ENCODE measurements at places on chromosomes 4 and X.

- no peak for DNase-seq
Measured at GRCh38 chr4:7787067-7787466, 152.6 kb downstream of the AFAP1 start.

DNA sequence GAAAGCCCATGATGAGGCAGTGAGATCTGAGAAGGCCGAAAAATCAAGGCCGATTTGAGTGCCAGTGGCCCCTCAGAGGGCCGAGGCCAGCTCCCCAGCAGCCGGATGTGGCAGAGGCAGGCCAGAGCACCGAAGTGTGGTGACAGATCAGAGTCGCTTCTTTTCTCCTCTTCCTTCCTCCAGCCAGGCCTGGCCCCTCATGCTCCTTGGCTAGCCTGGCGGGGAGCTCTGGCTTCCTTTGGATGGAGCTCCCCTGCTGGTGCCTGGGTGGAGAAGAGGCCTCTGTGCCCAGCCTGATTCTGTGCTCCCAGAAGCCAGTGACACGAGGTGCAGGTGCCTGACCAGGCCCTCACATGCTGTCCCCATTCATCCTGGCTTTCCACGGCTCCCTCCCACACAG is 127.2 kb upstream of the PABPC4L start:
- DNase-seq = no peak

- DNase-seq = no peak
Measured at GRCh38 chr4:77911091-77911490, 48.5 kb downstream of the MRPL1 start.

GRCh38 chrX:39360101-39360500 is 558.8 kb downstream of the MID1IP1 start:
- no peak for DNase-seq

DNA sequence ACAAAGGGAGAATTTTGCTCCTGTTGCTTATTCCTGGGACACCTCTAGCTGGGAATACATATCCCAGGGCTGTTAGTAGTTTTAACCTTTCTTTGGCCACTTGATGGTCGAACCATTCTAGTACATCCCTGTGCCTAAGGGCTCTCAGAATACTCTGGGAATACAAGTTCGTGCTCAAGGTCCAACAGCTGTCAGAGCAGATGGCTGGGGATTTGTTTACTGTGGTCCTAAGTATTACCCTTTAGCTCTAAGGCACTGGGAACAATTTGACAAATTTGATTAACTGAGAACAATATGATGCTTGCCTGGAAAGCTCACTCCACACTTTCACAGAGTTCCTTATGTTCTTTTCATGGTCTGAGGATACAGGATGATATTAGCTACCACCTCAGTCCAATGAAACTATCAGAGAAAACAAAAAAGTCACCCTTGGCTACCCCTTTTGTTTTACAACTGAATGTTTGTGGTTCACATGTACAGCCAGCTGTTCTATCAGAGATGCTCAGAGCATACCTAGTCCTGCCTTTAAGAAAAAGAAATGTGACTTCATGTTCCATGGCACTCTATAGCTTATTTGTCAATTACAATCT is 47.4 kb upstream of the PHOX2B start:
- no peak for DNase-seq

GRCh38 chr4:105657117-105657765 is 51.2 kb downstream of the INTS12 start:
- no peak for DNase-seq

DNA sequence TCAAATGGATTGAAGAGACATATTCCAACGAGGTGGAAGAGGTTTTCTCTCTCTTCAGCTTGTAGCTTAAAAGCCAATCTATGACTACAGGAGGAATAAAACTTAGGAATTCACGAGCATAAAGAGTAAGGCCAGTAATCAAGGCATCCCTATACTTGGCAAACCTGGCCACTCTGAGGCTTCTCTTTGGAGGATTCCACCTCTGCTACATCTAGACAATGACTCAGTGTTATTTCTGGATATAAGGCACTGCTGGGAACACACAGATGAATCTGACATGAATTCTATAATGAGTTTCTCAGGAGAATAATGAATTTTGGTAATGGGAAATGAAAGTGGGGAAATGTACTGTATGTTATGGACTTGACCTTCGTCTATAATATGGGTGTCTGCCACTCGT is 1015.8 kb upstream of the FTHL17 start:
- DNase-seq = no peak

- DNase-seq = no peak
Measured at GRCh38 chr4:124135409-124135813, 577.1 kb downstream of the ANKRD50 start.
